ENCODE measurements at places on chromosomes 16 and 17.

DNA sequence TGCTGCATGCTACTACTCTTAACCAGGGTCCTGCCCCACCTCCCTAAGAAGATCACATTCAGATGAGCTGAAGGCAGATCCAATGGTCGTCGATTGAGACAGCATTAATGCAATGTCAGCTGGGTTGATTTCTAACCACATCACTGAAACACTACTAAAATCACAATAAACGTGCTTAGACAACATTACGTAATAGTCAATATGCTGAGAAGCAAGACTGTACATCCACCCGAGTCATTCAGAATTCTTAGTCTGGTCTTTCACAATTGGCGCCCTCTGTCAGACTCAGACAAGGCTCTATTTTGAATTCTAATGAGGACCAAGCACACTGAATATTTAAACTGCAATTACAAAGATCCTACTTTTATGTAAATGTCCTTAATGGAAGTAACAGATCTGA lies 205.2 kb downstream of the STX8 start:
- DNase-seq = no peak

GRCh38 chr16:55469821-55470532 lies 9.0 kb upstream of the MMP2 start:
- DNase-seq = no peak

- DNase-seq = no peak
Measured at GRCh38 chr17:58189436-58190146, 2.9 kb upstream of the EPX start.

DNA sequence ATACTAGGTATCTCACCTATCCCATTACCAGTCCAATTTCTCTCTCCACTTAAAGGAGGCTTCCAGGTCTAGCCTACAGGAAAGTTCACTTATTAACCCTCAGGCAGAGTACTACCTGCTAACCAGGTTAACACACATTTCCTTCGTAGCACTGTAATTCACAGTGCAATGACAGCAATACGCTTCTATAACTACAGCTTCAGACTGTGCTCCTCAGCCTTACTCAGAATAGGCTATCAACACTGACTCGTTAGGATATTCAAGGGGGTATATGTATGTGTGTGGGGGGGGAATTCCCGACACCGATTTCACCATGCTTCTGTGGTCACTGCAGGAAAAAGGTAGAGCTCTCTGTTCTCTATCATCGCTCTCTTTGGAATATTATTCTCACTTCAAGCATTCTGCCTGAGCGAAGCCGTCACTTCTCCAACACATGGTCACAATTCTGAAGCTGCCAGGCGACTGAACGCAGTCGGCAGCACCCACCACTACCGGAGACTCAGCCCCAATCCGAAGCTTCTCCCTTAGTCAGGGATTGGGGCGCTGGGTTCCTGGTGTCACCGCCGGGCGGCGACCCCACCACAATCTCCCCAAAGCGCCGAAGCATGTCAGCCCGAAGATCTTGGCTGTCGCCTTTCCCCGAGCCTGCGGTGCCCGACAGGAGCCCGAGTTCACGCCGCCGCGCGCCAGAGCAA lies 618 bp downstream of the GGA3 start:
- DNase-seq = no peak

- no peak for DNase-seq
Measured at GRCh38 chr16:69858191-69859104, 92.7 kb upstream of the CLEC18A start.

- DNase-seq = no peak
Measured at GRCh38 chr17:737561-738113, 5.2 kb downstream of the TLCD3A start.

DNA sequence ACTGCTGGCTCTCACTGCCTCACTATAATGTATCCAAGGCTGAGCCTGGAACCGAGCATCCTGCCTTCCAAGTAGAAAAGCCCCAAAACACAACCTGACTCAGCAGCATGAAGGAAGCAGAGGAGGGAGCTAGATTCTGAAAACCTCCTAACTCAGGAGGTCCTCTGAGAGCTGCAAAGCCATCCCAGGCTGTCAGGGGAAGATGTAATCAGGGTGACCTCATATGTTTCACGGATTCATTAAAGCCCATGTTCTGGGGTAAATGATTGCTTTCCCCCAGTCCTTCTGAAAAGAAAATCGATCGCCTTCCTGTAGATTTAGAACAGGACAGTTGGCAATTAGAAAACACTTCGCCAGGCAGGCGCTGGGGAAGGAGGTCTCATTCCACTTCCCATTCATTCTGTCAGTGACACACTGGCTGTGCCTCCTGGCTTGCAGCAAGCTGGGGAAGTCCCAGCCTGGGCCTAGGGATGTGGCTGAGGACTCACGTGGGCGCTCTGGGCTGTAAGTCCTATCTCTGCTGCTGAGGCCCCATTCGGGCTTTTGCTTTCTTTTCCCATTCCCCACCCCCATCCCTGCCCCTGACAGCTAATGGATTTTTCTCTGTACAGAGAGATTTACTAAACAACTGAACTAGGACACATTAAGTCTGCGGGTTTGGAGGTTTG lies 75.7 kb upstream of the TMEM132E start:
- DNase-seq = no peak

- DNase-seq = no peak
Measured at GRCh38 chr17:69388822-69389442, 25.6 kb upstream of the MAP2K6 start.

DNA sequence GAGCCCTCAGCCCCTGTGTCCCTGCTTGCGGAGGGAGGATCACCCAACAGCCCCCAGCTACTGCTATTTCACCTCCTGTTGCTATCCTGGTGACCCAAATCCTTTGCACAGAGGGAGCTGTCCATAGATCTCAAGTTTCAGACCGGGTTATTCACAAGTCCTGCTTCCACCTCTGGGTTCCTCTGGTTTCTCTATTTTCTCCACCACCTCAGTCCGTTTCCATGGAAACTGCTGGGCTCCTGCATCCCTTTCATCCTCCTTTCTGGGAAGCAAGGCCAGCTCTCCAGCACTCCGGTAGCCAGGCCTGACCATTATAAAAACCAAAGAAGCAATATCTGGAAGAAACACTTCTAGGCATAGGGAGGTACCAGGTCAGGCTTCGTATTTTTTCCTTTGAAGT lies 4.8 kb upstream of the CALB2 start:
- no peak for DNase-seq

DNA sequence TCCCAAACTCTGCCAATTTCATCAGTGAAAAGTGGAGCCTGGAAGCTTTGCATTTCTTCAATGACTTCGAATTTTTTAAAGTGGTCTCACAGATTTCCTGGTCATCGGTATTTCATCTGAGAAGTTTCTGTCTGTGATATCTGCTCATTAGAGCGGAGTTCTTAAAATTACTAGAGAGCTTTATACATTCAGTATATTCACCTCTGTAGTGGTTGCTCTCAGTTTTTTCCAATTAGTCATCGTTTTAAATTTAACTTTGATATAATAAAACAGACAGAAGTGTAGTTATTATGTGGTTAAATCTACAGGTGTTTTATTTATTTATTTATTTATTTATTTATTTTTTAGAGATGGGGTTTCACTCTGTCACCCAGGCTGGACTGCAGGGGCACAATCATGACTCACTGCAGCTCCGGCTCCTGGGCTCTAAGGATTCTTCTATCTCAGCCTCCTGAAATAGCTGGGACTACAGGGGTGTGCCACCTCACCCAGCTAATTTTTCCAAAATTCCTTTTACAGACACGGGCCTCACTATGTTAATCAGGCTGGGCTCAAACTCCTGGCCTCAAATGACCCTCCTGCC lies 16.0 kb downstream of the ARHGAP17 start:
- DNase-seq = no peak

DNA sequence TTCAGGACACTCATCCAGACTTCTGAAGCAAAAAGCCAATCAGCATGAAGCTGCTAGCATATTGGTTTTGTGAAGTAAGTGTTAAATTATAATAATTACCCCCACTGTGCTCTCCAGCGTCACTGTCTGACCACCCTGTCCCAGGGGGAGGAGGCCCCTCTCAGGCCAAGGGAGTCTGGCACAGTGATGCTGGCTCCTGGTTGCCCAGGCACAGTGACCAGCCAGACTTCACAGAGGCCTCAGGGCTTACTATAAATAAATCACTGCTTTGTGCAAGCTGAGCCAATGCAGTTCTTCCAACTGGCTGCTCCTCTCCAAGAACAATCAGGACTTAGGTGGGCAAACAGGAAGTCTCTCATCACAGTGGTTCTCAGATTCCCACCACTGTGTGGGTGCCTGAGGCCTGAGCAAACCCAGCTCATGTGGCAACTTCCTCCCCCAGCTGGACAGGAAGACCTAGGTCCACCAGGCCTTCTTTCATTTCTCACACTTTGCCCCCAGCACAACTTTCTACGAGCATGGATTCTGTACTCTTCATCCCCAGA lies 1.7 kb upstream of the DBNDD1 start:
- no peak for DNase-seq

GRCh38 chr16:24070851-24071250 lies 185.3 kb upstream of the CACNG3 start:
- DNase-seq = no peak

GRCh38 chr16:583815-584591 lies 5.9 kb upstream of the RAB40C start:
- DNase-seq = no peak

- no peak for DNase-seq
Measured at GRCh38 chr17:81365148-81365600, 30.1 kb upstream of the BAHCC1 start.

GRCh38 chr17:28901866-28902818 lies 737 bp downstream of the DHRS13 start:
- DNase-seq = peak; percentile 6

GRCh38 chr16:69093974-69094373 lies 11.5 kb upstream of the HAS3 start:
- no peak for DNase-seq

GRCh38 chr16:13307255-13307654 lies 405.9 kb downstream of the SHISA9 start:
- no peak for DNase-seq

DNA sequence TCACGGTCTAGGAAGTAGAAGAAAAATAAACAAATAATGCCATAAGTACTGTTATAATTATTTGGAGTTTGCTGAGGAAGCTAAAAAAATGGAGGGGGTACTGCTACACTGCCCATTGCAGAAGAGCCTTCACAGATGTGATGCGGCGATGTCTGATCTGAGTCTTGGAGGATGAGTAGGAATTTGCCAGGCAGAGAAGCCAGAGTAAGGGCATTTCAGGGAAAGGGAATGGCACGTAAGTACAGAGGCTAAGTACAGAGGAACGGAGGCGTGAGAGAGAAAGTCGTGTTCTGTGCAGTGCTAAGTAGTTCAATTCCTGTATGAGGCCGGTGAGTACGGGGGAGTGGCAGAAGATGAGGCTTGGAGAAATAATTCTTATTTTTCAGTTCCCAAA lies 741 bp upstream of the GRB2 start:
- no peak for DNase-seq

GRCh38 chr16:23836404-23837311 lies 875 bp downstream of the PRKCB start:
- no peak for DNase-seq

- no peak for DNase-seq
Measured at GRCh38 chr16:74290356-74290755, 6.3 kb upstream of the PSMD7 start.

DNA sequence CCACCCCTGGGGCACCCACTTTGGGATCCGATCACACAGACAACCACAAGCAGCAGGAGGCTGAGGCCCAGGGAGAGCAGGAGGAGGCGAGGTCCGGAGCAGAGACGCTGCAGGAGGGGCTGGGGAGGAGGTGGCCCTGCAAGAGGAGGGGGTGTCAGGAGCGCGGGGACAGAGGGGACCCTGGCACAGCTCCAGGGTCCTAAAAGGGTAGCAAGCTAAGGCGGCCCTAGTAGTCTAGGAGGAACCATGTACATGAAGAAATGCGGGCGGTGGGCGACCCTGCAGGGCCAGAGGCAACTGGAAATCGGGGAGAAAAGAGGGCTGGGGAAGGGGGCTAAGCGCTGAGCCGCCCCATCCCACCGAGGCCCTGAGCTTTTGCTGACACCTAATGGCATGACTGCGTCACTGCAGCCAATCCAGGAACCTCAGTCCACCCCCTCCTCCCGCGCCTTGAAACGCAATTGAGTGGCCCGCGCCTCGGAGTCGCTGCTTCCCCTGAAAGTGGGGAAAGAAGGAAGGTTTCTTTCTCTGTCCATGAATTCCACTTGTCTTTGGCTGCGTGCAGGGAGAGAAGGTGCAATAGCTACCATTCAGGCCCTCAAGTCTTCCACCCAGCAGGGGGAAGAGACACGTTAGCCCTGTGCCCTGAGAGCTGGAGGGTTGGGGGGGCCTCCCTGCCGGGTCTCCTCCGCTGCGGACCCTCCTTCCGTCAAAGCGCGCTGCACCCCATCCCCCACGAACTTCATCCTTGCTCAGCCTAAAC lies 1.8 kb downstream of the ASGR1 start:
- DNase-seq = peak; percentile 27

DNA sequence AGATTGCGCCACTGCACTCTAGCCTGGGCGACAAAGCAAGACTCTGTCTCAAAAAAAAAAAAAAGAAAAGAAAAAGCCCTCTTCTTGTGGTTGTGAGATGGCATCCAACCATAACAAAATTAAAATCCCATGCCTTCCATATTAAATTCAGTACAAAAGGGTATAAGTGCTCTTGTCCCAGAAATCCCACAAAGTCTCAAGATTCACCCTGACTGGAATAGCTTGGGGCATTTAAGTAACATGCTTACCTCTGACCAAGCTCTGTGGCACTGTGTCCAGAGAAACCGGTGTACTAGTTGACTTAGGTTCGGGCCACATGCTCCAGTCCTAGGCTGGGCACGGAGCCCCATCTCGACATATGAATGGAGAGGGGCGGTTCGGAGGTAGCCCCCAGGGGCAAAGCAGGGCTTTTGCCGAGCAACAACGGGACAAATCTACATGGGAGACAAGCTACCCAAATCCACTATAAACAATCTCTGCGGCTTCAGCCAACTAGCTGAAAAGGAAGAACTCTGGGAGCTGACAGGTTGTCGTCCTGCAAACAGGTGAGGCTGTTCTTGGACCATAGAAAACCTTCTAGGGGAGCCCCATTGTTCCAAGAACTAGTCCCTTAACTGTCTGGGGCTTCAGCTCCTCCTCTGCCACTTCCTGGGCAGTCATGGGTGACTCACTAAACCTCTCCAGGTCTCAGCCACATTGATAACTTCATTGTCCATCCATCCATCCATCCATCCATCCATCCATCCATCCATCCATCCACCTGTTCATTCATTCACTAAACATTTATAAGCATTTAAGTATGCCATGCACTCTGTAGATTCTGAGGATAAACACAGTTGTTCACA lies 10.3 kb upstream of the IL4R start:
- DNase-seq = no peak

- no peak for DNase-seq
Measured at GRCh38 chr17:70804161-70804560, 634.8 kb downstream of the KCNJ2 start.

DNA sequence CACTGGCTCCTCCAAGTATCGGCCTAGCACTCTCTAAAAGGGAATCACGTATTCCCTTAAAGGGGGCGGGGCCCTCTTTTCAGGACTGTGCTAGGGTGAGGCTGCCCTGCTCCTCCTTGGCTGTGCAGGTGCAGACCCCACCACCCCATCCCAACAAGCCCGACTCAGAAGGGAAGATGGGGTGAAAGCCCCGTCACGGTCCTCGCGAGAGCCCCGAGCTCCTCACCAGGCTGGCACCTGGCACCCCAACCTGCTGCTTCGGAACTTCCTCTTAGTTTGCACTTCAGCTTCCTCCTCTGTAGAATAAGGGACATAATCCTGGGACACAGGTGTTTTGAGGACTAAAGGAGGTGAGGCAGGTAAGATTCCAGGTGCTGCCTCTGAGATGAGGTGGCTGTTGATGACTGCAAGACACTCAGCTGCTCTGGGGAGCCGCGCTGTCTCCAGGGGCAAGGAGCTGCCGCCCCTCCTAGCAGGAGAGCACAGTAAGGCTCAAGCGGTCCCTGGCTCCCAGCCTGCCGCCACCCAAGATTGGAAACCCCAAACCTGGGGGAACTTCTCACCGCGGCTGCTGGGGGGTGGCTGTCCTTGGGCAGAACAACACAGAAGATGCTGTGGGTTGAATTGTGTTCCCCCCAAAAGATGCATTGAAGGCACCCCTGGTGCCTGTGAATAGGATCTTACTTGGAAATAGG lies 88.8 kb downstream of the MGAT5B start:
- DNase-seq = no peak
